Suppressor macrophage treated with lipopolysaccharide for 4 hours (primary cell): ENCODE measurements at places on chromosomes 13 and 19.
A peak's percentile ranks its signal among the peaks of the same experiment; 100 is the strongest.

- peak; percentile 25 for DNase-seq
These were observed 685 bp upstream of the SUPT5H start for GRCh38 chr19:39444598-39445195.

- DNase-seq, result no peak
These were observed 6.3 kb downstream of the HAUS5 start for GRCh38 chr19:35618857-35619256.

GRCh38 chr19:10404888-10405820 lies 1.8 kb upstream of the CDC37 start:
- peak; percentile 82 for DNase-seq

GRCh38 chr13:70125693-70126092 lies 17.4 kb upstream of the KLHL1 start:
- DNase-seq, result no peak

DNA sequence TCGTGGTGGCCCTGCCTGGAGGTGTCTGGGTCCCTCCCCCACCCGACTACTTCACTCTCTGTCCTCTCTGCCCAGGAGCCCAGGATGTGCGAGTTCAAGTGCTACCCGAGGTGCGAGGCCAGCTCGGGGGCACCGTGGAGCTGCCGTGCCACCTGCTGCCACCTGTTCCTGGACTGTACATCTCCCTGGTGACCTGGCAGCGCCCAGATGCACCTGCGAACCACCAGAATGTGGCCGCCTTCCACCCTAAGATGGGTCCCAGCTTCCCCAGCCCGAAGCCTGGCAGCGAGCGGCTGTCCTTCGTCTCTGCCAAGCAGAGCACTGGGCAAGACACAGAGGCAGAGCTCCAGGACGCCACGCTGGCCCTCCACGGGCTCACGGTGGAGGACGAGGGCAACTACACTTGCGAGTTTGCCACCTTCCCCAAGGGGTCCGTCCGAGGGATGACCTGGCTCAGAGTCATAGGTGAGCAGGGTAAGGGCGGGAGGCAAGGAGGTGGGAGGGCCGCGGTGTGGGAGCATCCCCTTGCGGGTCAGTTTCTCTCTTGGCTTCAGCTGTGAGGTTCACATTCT lies 19.2 kb downstream of the NECTIN2 start:
- DNase-seq, result no peak

DNA sequence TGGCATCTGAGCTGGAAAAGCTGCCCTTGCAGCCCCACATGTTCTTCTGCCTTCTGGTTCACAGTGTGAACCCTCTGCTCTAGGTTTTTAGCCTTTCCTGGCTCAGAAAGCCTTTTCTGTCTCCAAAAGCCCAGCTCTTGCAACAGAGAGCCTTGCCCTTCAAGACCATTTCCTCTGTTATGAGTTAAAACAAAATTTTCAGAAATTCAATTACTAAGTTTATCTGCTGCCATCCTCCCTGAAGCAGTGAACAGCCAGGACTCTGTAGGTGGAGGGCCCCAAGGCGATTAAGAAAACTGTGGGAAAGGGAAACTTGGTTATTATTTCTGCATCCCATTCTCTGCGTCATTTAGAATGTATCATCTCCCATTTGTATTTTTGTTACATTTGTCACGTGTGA lies 18.8 kb downstream of the FAM124A start:
- peak; percentile 36 for DNase-seq

- no peak for DNase-seq
These were observed 3.0 kb downstream of the PGLYRP2 start for GRCh38 chr19:15476325-15476724.

DNA sequence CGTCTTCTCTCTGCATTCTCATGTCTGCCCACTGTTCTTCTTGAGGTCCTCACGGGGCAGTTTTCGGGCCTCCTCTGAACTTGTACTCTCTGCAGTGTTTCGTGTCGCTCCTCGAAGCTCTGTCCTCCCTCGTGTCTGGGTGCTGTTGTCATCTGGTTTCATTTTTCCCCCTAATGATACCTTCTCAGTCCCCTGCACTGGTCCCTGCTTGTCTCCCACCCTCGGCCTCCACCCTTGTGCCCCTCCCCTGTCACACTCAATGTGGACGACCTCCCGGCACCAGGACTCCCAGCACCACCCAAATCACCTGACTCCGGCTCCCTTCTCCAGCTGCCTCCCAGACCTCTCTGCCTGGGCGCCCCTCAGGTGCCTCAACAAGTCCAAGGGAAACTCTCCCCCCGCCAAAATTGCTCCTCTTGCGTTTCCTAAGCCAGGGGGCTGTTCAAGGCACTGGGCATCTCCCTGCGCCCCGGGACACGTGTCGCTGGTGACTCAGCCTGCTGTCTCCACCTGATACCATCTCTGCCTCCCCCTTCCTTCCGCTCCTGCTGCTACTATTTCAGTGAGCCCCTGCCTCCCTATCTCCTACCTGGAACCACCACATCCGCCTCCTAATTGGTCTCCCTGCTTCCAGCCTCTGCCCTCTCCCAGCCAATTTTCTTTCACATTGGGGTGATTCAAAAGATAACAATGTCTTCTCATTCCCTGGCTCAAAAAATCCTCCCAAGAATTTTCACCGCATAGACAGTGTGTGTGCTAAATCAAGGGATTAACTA lies 49.5 kb downstream of the RFX2 start:
- no peak for DNase-seq

- DNase-seq, result no peak
These were observed 349.5 kb downstream of the TSHZ3 start for GRCh38 chr19:30999726-31000125.

- no peak for DNase-seq
These were observed 58.3 kb upstream of the MCF2L start for GRCh38 chr13:112910616-112911280.

GRCh38 chr13:44211286-44211685 lies 162.3 kb upstream of the SERP2 start:
- DNase-seq, result no peak

DNA sequence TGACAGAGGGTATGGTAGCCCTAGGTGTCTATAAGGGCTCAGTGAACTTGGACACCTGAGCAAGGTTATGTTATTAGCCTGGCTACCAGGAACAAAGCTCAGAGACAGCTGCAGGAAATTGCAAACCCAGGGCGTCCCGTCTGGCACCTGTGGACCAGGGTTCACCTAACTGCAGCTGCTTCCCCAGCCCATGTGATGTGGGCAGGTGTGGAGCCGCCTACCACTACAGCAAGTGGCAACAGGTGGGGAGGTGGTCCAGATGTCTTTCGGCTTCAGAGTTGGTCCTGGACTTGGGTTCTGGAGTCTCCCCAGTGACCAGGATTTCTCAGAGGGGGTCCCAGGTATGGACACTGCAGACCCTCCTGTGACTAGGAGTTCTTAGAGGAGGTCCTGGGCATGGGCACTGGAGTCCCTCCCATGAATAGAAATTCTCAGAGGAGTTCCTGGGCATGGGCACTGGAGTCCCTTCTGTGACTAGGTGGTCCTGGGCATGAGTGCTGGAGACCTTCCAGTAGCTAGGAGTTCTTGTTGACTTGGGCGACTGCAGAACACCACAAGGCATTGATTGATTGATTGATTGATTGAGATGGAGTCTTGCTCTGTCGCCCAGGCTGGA lies 25.2 kb downstream of the ACTL9 start:
- no peak for DNase-seq

GRCh38 chr13:90798381-90798780 lies 549.1 kb upstream of the MIR17HG start:
- DNase-seq, result peak; percentile 12

GRCh38 chr19:43667876-43668405 lies 2.0 kb downstream of the PLAUR start:
- no peak for DNase-seq

DNA sequence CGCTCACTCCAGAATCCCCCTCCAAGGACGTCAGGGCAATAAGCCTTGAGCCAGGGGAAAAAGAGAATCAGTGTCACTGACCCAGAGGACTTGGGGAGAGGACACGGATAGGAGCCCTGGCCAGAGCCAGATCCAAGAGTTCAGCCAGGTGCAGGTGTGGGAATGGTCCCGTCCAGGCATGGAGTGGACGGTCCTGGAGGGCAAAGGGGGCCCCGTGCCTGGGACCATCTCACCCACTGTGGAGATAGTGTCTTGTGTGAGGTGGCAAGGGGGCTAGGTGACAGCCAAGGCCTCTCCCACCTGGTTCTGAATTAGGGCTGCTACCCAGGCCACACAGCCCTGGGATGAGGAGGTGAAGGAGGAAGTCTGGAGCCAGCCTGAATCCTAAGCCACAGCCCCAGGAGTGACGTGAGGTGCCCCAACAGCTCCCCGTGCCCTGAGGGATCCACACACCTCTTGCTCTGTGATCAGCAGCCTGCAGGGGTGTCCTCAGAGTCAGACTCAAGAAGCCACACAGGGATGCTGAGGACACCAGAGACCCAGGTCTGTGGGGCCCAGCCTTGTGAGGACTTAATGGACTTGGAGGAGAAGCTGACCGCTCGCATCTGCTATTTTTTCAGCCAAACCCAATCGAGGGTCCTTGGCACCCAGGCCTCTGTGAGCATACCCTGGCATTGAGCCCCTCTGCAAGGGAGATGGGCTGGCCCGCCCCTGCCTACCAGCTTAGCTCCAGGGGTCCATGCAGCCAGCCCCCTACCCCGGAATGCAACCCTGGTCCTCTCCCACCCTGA lies 16.4 kb upstream of the ZNF14 start:
- no peak for DNase-seq

DNA sequence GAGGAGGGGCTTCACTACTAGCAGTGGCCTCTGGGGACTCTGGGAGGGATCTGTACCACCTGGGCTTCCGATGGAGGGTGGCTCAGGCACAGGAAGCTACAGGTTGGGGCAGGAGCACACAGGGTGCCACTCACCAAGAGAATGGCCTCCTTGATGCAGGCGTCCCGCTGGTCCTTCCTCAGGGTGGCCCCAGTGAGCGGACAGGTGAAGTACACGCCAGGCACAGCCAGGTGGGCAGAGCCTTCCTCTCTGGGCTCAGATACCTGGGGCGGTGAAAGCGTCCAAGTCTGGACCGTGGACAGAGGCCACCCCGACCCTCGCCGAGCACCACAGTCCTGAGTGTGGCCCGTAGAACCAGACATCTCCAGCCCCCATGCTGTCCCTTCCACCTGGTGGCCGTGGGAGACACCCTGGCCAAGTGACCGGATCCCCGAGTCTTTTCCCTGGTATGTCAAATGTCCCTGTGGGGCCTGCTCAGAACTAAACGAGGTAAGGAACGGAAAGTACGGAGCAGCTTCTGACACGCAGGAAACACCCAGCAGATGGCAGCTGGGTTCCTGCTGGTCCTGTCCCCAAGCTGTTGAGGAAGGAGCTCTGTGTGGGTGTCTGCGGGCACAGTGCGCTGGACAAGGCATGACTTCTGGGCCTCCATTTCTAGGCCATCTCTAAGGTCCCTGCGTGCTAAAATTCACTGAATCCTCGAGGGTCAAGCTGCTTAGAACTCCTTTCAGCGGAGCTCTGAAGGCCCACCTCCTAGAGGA lies 5.2 kb downstream of the UBXN6 start:
- no peak for DNase-seq

- no peak for DNase-seq
These were observed 94.3 kb upstream of the MBNL2 start for GRCh38 chr13:97127842-97128241.

- peak; percentile 59 for DNase-seq
These were observed 38.3 kb downstream of the TMED1 start for GRCh38 chr19:10797541-10798256.

- no peak for DNase-seq
These were observed 3.5 kb downstream of the PTPRS start for GRCh38 chr19:5337126-5337525.

- DNase-seq, result no peak
These were observed 70.7 kb upstream of the MYCBP2 start for GRCh38 chr13:77397636-77398035.

- no peak for DNase-seq
These were observed 7.0 kb upstream of the ZNF441 start for GRCh38 chr19:11759805-11760204.

DNA sequence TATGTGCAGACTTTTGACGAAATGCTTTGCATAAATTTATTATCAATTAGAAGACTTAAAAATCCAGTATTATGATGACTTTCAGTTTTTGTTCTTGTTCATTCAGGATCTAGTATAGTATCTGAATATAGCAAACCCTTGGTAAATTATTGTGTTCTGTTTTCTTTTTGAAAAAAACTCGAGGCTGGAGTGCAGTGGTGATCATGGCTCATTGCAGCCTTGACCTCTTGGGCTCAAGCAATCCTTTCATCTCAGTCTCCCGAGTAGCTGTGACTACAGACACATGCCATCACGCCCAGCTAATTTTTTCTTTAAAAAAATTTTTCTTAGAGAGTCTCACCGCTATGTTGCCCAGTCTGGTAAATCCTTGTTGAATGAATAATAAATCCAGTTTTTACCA lies 4.6 kb downstream of the FARP1 start:
- DNase-seq, result no peak

DNA sequence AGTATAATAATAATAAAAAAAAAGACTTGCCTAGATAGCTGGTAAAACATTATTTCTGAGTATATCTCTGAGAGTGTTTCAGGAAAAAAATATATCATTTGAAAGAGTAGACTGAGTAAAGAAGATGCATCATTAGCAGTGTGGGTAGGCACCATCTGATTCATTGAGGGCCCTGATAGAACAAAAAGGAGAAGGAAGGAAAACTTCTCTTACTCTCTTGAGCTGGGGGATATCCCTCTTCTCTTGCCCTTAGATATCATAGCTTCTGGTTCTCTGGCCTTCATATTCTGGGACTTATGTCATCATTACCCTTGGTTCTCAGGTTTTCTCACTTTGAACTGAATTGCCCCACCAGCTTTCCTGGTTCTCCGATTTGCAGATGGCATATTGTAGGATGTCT lies 177.6 kb upstream of the EDNRB start:
- peak; percentile 35 for DNase-seq

DNA sequence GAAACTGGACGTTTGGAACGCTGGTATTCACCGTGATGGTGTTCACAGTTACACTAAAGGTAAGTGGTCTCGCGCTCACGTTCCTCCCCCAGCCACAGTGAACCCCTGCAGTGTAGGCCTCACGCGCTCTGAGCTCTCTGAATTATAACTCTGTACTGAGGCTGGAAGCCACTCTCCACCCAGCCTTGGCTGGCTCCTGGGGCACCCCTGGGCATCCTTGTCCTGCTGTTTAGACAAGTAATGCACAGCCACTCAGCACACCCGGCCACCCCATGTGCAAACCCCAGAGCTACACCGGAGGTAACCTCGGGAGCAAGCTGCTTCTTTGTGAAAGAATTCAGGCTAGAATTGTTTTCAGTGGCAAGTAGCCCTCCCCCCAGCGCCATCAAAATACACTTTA lies 97.3 kb upstream of the MCF2L start:
- no peak for DNase-seq
